Nephron progenitor cell (in vitro differentiated cells): ENCODE measurements at places on chromosomes 5 and 9.

- no peaks in the 10 kb centered on the region for H3K36me3 ChIP-seq
- no peaks in the 10 kb centered on the region for H3K4me1 ChIP-seq
- DNase-seq, result peak; percentile 45
- no peak overlapping the region for H3K27ac ChIP-seq
Observed at GRCh38 chr9:17462869-17463464, 115.9 kb upstream of the SH3GL2 start.

DNA sequence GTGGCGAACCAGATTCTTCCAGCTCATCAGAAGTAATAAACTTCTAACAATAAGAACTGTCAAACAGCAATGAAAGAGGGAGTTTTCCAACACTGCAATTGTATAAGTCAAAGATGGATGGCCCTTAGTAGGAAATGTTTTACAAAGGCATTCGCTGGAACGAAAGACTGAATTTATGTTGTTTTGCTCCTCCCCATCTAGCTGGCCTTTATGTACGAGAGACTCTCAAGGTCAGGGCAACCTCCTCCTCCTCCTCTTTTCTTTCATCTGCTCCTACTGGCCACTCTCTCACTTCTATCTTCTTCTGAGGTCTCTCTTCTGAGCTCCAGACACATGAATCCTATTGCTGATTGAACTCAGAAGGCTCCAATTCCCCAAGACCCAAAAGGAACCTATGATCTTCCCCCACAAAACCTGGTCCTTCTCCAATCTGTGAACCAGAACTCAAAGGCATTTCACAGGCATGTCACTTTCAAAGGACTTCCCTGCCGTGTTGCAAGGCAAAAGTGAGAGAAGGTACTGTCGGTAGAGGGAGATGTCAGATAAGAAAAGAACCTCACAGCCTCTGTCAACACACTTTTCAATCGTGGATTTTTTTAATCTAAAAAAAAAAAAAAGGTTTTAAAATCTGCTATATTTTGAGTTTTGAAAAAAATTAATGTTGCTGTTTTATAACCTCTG lies 28.5 kb upstream of the PUM3 start:
- peak overlapping the region; percentile 10 for H3K27ac ChIP-seq
- no peak overlapping the region for H3K4me3 ChIP-seq
- H3K36me3 ChIP-seq, result no peaks in the 10 kb centered on the region
- H3K4me1 ChIP-seq, result peaks cover 7% of the 10 kb centered on the region
- peaks cover 10% of the 10 kb centered on the region for H3K27me3 ChIP-seq

DNA sequence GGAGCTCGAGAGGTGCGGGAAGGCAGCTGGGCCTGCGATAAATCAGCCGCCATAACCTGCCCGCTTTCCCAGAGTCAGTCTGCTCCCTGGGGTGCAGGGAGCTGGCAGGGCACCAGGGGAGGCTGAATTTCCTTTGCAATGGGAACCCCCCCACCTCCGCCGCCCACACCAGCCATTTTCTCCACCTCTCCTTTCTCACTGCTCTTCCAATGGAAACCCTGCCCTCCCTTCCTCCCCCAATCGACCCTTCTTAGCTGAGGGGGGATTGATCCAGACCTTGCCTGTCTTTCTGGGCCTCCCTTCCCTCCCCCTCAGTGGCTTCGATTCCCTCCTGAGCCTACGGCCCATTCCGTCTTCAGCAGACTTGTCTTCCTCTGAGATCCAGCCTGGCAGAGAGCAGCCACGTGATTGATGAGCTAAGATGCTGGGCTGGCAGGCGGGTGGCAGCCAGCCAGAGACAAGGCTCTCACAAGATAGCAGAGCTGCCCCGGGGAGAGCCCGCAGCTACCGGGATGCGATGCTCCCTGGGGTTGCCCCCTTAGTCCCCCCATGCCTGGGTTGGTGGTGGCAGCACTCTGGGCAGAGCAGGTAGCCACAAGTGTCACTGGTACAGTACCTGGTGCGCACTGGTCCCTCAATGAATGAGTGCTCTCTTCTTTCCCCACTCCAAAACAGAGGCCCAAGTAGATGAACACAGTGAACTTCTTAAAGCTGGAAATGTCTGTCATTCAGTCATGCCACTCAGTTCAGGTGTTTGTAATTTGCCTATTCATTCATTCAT lies 53.7 kb upstream of the FABP6 start:
- DNase-seq, result peak; percentile 44
- H3K27ac ChIP-seq, result peak overlapping the region; percentile 97
- peak overlapping the region; percentile 51 for H3K4me3 ChIP-seq
- H3K4me1 ChIP-seq, result peaks cover 60% of the 10 kb centered on the region

GRCh38 chr5:111016801-111017200 lies 54.7 kb upstream of the TSLP start:
- no peaks in the 10 kb centered on the region for H3K4me1 ChIP-seq
- DNase-seq, result no peak
- H3K36me3 ChIP-seq, result no peaks in the 10 kb centered on the region
- peaks cover 22% of the 10 kb centered on the region for H3K27me3 ChIP-seq

DNA sequence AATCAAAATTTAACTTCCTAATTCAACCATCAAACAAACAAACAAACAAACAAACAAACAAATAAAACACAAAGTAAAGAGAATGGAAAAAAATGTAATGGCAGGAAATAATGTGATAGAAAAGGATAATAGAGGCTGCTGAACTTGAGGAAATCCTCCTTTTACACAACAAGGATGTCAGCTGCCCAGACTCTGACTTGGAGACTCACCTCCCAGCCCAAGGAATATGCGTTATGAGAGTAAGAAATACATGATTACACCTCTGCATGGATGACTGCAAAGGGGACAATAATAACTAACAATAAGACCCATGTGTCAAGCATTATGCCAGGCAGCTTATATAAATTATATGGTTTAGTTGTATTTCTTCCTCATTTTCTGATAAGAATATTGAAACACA lies 46.6 kb upstream of the JAK2 start:
- peaks cover 4% of the 10 kb centered on the region for H3K27me3 ChIP-seq
- no peak for DNase-seq
- H3K27ac ChIP-seq, result no peak overlapping the region

GRCh38 chr5:122492675-122493074 lies 180.6 kb downstream of the SNCAIP start:
- no peak overlapping the region for H3K4me3 ChIP-seq
- no peak overlapping the region for H3K27ac ChIP-seq
- peaks cover 9% of the 10 kb centered on the region for H3K27me3 ChIP-seq
- no peak for DNase-seq
- H3K36me3 ChIP-seq, result no peaks in the 10 kb centered on the region

GRCh38 chr5:78640662-78641474 lies 7.7 kb downstream of the LHFPL2 start:
- H3K36me3 ChIP-seq, result peaks cover 31% of the 10 kb centered on the region
- H3K27me3 ChIP-seq, result peaks cover 2% of the 10 kb centered on the region
- H3K4me3 ChIP-seq, result peak overlapping the region; percentile 72
- H3K27ac ChIP-seq, result peak overlapping the region; percentile 95
- H3K4me1 ChIP-seq, result peaks cover 98% of the 10 kb centered on the region

GRCh38 chr5:572398-573019 lies 39.6 kb upstream of the CEP72 start:
- peaks cover 45% of the 10 kb centered on the region for H3K4me1 ChIP-seq
- DNase-seq, result no peak
- H3K27me3 ChIP-seq, result peaks cover 31% of the 10 kb centered on the region

- H3K36me3 ChIP-seq, result no peaks in the 10 kb centered on the region
- H3K4me1 ChIP-seq, result peaks cover 10% of the 10 kb centered on the region
- H3K27me3 ChIP-seq, result peaks cover 15% of the 10 kb centered on the region
- no peak for DNase-seq
- no peak overlapping the region for H3K27ac ChIP-seq
Observed at GRCh38 chr5:170404398-170404797, 15.2 kb upstream of the KCNMB1 start.

GRCh38 chr5:168266016-168266415 lies 25.4 kb upstream of the WWC1 start:
- peaks cover 2% of the 10 kb centered on the region for H3K36me3 ChIP-seq
- DNase-seq, result no peak
- no peak overlapping the region for H3K27ac ChIP-seq
- peaks cover 57% of the 10 kb centered on the region for H3K4me1 ChIP-seq

GRCh38 chr9:36276781-36277181 lies 18.5 kb upstream of the GNE start:
- peaks cover 4% of the 10 kb centered on the region for H3K27me3 ChIP-seq
- H3K27ac ChIP-seq, result peak overlapping the region; percentile 8
- peaks cover 9% of the 10 kb centered on the region for H3K4me1 ChIP-seq
- H3K36me3 ChIP-seq, result peaks cover 12% of the 10 kb centered on the region
